Substantia nigra (tissue), 51 donors: ENCODE measurements at places on chromosomes 5 and 9.

DNA sequence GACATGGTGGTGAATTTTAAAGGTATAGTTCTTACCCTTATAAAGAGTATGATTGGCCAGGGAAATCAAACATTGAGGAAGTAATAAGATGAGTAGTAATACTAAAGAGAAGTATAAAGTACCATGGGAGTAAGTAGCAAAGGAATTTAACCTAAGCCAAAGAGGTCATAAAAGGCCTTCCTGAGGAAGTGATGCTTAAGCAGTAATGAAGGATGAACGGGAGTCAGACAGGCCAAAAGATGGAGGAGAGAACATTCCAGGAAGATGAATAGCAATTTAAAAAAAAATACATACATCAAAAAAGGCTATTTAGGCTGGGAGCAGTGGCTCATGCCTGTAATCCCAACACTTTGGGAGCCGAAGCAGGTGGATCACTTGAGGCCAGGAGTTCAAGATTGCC is 29.0 kb downstream of the KLHL3 start:
- no peak for DNase-seq

- no peak for DNase-seq
Measured at GRCh38 chr5:173868096-173868880, 19.9 kb upstream of the CPEB4 start.

- no peak for DNase-seq
Measured at GRCh38 chr5:109553846-109554245, 135.9 kb upstream of the MAN2A1 start.

- DNase-seq = peak; percentile 20
Measured at GRCh38 chr5:36657563-36657995, 51.2 kb downstream of the SLC1A3 start.

GRCh38 chr5:72209147-72210115 is 102.2 kb downstream of the MAP1B start:
- peak; percentile 43 for DNase-seq

DNA sequence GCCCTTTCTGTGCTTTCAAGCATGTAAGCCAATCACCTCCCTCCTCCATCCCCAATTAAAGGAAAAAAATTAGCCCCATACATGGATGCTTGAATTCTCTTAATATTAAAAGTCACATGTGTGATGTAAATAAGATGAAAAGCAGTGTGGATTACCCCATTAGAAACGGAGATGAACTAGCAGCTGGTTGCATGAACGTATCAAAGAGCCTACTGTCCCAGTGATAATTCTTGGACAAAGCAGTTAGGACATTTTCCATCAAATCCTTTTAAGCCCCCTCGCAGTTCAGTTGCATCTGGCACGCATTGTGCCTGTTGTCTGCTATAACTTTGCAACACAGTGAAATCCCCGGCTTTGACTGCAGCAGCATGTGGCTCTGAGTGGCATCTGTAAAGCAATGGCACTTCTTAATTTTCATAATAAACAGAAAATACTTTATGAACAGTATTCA is 285.6 kb downstream of the FBXL7 start:
- DNase-seq = no peak

DNA sequence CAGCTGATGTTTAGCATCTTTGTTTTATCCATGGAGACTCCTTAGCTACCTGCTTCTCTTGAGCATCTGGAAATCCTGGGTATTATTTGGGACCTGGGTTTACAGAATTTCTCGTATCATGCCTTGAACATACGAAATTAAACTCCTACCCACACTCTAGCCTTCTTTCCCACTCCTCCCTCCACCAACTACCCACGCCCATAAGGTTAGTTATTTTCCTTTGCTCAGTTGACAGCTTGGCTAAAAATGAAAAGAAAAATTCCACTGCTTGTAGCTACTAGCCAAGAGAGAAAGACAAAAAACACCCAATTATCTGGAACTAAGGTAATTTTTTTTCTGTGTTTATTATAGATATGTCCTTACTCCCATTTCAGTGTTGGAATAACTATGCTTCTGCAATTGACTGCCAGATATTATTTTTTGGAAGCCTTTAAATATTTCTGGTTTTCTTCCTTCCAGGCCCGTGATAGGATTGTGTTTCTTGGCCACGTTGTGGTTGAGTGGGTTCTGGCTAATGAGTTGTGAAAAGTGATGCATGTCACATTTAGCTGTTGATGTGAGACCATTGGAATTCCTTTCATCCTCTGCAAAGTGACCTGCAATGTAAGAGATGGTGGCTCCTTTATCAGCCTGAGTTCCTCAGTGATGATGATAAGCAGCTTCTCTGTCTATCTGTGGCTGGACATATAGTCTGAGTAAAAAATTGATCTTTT is 308.1 kb downstream of the LRRC70 start:
- no peak for DNase-seq
